ENCODE measurements at places on chromosomes 12 and 14.

DNA sequence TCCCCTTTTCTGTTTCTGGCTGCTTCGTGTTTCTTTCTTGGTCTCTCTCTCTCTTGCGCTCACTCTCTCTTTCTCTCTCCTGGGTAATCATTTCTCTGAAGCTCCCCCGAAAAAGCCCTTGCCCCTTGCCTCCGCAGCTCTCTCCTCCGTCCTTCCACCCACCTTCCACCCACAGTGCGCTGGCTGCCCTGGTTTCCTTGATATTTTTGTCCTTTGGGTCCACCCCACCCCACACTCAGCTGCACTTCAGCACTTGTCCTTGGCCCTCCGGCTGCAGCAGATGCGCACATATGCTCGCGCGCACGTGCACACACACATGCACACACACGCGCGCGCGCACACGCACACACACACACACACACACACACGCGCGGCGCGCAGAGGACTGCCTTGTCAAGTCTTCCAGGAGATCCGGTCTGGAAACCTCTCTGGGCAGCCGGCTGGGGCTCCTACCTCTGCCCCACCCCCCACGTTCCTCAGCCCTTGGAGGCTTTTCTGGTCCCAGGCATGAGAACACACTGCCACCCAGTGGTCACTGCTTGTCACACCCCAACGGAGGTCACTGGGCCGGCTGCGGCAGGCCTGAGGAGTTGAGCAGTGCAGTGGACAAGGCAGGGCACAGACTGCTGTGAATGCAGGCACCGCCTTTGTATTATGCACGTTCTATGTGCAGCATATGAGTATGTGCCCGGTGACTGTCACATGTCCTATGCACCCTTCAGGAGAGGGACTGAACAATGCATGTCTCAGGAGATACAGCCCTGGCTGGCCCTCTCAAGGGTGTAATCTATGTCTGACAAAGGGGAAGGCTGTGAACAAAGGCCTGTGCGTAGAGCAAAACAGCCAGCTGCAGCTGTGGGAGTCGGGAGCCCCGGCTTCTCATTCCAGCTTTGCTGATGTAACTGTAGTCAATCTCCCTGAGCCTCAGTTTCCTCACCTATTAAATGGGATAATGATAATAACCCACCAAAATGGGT is 6.5 kb downstream of the LAG3 start:
- DNase-seq: peak; percentile 95

DNA sequence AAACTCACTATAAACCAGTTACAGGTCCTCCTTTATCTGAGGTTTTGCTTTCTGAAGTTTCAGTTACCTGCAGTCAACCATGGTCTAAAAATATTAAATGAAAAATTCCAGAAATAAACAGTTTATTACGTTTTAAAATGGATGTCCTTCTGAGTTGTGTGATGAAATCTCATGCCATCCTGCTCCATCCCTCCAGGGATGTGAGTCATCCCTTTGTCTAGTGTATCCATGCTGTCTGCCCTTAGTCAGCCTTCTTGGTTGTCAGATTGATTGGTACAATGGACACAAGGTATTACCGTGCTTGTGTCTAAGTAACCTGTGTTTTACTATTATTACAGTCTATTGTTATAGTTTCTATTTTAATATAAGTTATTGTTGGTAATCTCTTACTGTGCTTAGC is 328.3 kb downstream of the APAF1 start:
- peak; percentile 53 for DNase-seq

GRCh38 chr12:40942326-40942725 is 245.8 kb upstream of the PDZRN4 start:
- no peak for DNase-seq

- no peak for DNase-seq
Observed at GRCh38 chr12:1779783-1780182, 40.6 kb upstream of the LRTM2 start.

DNA sequence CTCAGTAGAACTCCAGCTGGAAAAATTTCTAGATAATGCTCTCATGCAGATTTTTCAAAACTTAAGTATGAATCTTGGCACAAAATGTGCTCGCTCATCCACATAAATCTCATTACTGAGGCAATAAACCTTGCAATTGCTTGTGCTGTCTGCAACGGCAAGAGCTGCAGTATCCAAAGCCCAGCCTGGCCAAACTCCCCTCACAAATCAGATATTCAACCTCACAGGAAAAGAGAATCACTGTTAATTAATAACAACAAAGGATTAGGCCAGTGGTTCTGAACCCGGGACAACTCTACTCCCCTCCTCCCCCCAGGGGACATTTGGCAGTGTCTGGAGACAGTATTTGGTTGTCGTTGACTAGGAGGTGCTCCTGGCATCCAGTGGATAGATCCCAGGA is 19.2 kb upstream of the CORO1C start:
- no peak for DNase-seq

GRCh38 chr12:71935594-71935993 is 3.1 kb upstream of the TPH2 start:
- DNase-seq: peak; percentile 51

Data from ELR (cell line).